ENCODE measurements at places on chromosomes 4 and X.

- DNase-seq = no peak
Observed at GRCh38 chrX:652341-652741, 21.8 kb downstream of the SHOX start.

GRCh38 chr4:168994958-168995357, 15.1 kb downstream of the CBR4 start:
- DNase-seq = no peak

GRCh38 chrX:56233682-56234081, 1.5 kb downstream of the KLF8 start:
- no peak for DNase-seq

DNA sequence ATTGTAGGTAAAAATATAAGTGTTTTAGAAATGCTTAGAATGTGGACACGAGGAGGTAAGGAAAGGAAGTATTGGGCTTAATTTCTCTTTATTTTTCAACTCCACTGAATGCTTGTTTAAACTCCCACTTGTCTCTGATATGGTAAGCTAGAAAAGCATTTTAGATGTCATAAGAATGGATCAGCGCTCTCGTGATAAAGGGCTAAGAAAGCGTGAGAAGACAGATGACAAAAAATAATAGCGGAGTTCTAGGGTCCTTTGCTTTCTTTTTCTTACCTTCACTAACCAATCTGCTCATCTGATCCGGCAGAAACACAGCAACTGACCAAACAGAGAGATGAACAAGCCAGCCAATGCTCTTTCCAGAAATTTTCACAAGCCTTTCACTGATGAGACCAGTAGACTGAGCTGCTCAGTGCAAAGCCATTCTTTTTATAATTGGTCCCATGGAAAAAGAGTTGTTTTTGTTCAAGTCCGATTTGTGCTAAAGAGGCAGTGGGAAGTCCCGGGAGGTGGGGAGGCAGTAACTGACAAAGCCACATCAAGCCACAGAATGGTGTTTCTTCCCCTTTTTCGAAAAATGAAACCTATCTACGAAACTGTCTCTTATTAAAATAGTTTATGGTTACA, at the start of gene TASL:
Gene TASL, minus strand, starts transcription at position 405 of the 630 bp plus-strand sequence. CDS start 17,411 bp downstream, outside the sequence.
- no peak for DNase-seq

- no peak for DNase-seq
Observed at GRCh38 chrX:103536732-103537131, 17.4 kb upstream of the RAB40A start.

- DNase-seq = no peak
Observed at GRCh38 chr4:112818594-112818965, 181.6 kb downstream of the LARP7 start.

DNA sequence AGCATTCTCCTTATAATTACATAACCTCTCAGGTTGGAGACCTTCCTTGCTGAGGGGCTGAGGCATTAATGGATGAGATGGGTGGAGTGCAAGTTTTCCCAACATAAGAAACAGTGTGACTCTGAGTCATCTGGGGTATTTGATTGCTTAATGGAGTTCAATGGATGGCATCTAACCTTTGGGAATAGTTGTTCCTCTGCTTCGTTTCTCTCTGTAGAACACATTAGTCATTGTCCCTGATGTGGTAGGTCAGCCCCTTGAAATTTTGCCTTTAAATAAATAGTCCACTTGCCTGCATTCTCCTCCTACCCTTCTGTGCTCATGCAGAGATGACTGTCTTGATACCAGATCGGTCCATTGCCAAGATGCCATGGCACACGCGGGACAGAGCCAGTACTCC, 38.6 kb downstream of the SLITRK2 start:
- DNase-seq = no peak

- DNase-seq = no peak
Observed at GRCh38 chrX:10415306-10416001, 204.9 kb downstream of the MID1 start.

DNA sequence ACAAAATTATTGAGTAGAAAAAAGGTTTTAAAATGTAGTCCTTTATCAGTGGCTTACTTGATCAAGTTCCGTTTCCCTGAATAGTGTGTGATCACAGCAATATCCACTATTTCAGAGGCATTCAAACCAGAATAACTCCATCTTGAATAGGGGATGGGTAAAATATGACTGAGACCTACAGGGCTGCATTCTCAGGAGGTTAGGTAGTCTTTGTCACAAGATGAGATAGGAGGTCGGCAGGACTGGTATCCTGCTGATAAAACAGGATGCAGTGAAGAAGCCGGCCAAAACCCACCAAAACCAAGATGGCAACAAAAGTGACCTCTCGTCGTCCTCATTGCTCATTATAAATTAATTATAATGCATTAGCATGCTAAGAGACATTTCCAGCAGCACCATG, 24.7 kb downstream of the TSPAN6 start:
- DNase-seq = no peak

GRCh38 chrX:40418146-40418812, 162.5 kb upstream of the ATP6AP2 start:
- DNase-seq = no peak

DNA sequence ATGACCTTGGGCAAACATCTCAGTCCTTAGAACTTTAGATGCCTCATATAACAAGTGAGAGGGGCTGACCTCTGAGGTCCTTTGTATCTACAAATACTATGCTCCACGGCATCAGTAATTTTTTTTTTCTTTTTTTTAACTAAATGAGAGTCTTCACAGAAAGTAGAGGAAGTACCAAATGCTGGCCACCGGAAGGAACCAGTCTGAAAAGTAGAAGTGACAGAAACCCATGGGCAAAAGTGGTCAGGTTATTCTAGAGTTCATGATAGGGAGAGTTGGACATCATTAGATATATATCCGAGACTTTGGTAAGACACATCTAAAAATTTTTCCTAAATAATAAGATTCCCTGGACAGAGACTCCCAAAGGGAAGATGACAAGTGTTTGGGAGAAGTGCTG, 53.7 kb downstream of the COQ2 start:
- DNase-seq = no peak
